ENCODE measurements at places on chromosomes 2 and 18.
A peak's percentile ranks its signal among the peaks of the same experiment; 100 is the strongest.

DNA sequence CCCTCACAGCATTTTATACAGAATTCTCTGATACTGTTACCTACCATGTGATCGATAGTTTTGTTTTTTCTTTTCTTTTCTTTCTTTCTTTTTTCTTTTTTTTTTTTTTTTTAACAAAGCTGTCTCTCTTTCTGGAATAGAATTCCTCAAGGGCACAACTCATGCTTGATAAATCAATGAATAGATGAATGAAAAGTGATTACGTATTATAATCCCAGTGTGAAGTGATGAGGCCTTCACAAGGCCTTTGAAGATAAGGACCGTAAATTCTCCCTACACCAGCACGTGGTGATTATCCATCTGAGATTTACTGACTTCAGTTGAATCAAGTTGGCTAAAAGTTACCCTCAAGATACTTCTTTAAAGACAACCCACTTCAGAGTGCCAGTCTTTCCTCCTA, 46.6 kb upstream of the RMDN2 start:
- DNase-seq = no peak

DNA sequence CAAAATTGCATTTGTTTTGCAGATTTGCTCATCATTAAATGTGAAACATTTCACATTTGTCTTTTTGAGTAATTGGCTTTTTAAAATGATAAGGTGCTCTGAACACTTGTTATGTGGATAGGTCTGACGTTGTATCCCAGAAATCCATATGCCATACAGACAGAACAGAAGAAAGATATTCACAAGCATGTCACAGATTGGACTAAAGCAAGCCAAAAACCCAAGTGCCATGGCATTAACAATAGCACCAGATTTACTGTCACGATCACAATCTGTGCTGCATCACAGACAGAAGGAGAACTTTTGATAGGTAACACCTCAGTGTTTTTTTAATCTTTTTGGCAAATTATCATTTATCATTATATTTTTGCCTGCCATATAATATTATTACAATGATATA, 272.6 kb downstream of the ARHGAP15 start:
- no peak for DNase-seq

DNA sequence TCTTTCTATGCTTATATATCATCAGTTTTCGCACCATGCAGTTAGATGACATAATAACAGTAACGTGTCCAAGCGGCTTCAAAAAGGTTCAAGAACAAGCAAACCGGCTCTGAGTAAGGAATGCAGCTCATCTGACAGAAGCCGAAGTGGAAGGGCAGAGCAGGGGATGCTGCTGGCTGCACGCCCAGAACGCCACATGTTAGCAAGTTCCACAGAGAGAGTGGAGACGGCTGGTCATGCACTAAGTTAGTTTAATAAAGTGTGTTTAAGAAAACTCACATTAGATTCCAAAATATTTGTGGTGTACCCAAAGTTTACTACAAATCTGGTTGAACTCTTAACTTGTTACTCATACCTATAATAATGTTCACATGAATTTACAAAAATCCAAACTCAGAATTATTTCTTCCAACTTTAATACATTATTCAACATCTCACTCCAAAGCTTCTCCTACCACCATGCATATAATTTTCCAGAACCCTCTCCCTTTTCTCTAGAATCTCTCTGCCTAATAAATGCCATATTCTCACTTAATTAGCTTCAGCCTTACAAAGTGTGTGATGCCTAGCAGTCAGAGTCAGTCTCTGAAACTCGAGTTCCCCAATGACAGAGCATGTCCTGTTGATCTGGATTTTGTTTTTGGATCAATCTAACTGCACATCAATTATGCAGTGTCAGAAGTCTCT, 170.0 kb downstream of the DNAH7 start:
- no peak for DNase-seq

DNA sequence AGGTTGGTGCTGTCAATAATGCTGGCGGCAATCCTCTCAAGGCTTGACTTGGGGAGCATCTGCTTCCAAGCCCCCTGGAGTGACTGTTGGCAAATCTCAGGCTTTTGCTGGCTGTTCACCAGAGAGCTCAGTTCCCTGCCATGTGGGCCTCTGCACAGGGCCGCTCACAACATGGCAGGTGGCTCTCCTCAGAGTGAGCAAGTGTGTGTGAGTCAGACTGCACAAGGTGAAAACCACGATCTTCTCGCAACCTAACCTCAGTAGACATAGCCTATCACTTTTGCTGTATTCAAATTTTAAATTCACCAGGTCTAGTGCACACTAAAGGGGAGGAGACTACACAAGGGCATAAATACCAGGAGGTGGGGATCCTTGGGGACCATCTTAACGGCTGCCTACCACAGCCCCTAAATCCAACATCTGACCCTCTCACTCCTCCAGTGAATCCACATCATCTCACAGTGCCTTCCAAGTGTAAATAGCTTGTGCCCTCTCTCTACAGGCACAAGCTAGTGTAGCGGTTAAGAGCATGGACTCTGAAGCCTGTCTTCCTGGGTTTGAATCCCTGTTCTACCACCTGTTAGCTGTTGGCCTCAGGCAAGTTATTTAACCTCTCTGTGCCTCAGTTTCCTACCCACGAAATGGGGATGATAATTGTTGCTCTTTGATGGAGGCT, 187.7 kb upstream of the CXCR4 start:
- DNase-seq = no peak

- DNase-seq = no peak
These were observed 20.2 kb downstream of the ZNF516 start for GRCh38 chr18:76474824-76475223.

DNA sequence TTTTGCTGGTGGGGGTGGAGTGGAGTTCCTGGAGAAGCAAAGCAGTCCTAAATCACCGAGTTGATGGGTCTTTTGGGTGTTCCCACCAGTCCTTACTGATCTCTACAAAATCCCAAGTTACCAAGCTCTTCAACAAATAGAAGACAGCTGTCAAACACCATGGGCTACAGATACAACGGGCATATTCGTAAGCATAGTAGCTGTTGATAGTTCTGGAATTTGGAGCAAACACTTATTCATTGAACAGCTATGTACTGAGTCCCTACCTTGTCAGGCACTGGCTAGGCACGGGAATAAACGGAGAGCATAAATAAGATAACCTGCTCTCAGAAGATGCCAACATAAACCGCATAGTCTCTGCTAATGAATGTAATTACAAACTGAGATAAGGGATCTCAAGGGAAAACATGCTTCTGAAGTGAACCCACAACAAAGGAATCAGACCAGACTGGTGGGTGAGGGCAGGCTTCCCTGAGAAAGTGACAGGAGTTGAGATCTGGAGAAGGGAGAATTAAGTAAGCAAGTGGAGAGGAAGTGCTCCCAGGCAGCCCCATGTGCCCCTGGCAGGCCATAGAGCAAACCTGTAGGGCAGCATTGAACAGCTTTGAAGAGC, 947 bp upstream of the ANKRD44 start:
- no peak for DNase-seq

GRCh38 chr18:13077473-13077872, 86.3 kb downstream of the CEP192 start:
- no peak for DNase-seq

DNA sequence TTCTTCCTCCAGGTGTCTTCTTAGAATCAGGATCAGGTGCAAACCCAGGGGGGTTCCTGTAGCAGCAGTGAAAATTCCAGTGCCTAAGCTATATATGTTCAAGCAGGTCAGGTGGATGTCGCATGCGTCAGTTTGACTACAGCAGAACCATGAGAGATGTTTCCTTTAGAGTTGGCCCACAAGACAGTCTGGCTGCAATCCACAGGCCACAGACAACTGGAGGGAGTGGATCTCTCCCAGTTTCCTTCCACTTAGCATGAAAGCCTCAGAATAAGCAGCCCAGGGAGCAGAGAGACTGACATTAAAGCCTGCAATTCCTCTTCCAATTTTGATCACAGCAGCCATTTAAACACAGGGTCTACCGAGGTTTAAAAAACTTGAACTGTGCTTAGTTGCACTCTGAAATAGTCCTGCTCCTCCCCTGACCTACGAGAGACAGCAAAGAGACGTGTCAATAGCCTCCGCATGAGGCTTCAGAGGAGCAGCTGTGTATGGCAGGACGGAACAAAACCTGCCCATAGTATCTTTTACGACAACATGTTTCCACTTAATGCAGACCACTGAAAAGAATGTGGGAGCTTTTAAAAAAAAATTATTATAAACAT, 988 bp upstream of the KCNE4 start:
- no peak for DNase-seq

DNA sequence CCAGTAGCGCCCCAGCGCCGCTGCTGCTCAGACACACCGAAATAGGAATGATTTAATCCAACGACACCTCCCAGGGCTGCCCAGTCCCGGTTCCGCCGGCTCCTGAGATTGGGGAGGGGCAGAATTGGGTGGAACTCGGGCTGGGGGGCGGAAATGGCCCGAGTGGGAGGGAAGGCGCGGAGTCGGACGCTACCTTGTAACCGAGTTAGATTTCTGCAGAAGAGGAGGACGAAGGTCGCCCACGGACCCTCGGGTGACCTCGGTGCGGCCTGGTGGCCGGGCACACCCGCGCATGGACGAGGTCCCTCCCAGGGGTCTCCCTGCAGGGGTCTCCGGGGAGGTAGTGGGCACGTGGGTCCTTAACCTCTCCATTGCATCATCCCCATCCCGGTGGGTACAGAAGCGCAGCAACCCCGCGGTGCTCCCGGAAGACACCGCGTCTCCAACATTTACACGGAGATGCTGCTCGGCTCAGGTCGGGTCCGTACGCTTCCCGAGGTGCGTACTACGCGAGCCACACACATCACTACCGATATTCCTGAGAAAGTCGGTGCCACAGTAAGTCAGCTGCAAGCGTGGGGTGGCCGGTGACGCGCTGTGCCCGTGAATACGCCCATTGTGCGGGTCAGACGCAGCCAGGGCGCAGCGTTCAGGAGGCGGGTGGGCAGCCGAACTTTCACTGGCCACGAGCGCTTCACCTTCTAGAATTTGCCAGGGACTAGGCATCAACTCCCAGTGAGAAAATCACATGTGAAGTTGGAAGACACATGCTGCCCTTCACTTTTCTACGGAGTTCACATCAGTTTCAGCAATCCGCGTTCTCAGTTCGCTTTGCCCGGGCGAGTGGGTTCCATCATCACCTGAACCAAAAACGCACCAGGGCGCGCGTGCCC, 3.0 kb downstream of the ZNF516 start:
- DNase-seq = peak; percentile 44

DNA sequence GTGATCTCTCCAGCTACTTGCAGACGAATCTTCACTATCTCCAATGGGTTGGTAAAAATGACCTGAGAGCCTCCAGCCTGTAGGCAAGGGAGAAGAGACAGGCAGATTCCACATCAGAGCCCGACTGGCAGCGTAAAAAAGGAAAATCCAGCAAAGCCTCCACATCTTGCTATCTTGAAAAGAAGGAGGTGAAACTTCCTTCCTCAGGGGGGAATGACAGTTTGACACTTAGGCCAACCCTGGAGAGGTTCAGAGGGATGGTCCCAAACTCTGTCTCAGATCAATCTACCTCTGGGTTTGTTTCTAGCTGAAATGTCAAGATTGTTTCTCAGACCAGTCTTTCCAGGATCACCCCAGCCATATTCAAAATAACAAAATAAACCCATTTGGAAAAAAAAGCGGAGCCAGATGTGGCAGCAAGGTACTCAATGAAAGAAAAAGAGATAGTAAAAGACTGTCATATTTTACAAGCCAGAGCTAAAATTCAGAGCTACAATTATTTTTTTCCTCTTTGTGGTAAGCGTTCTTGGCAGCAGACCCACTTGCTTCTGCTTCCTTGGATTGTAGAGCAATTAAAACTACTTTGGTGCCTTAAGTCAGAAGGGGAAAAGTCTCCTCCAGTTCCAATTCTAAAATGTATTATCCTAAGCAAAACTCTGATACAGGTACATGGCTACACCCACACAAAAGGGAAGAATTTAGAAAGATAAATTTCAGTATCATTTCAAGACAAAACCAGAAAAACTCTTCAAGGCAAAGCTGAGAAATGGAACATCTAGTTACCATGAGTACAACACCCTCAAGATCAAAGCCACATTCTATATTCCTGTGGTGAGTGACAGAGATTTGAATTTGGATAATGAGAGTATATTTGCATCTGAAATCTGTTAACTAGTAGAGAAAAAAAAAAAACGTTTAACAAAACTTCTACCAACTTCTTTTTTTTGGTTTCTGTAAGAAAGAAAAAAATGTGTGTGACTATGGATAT, 100.1 kb downstream of the SLC25A12 start:
- no peak for DNase-seq

DNA sequence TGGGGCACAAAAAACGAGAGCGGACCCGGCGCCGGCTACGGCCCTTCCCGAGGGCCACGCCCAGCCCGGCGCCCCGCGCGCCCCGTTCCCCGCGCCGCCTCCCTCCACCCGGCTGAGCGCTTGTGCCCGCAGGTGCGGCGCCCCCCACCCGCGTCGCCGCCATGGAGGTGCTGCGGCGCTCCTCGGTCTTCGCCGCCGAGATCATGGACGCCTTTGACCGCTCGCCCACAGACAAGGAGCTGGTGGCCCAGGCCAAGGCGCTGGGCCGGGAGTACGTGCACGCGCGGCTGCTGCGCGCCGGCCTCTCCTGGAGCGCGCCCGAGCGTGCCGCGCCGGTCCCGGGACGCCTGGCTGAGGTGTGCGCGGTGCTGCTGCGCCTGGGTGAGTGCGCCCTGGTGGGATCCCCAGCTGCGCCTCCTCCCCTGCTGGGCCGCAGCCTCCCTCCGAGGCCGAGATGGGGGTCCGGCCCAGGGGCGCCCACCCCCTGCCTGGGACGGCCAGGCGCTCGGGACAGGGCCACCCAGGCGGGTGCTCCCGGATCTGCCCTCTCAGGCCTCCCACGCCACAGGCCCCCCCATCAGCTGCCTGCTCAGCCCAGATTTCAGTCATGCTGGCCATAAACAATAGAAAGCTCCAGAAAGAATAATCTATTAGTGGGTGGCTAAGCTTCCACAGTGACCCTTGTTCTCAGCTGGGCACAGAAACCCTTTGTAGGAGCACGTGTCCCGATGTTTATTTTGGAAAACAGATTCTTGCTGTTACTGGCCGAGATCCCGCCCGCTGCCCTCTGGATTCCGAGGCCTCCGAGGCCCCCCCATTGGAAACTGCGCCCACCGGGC, 997 bp downstream of the BOK start:
- DNase-seq = no peak

- peak; percentile 3 for DNase-seq
These were observed 70.0 kb downstream of the FIGN start for GRCh38 chr2:163665817-163666216.

GRCh38 chr2:137964066-137964858, at the start of gene HNMT:
Gene HNMT (plus strand): TSS chr2:137964473. CDS start chr2:137964492, 19 bp downstream.
- peak; percentile 91 for DNase-seq

DNA sequence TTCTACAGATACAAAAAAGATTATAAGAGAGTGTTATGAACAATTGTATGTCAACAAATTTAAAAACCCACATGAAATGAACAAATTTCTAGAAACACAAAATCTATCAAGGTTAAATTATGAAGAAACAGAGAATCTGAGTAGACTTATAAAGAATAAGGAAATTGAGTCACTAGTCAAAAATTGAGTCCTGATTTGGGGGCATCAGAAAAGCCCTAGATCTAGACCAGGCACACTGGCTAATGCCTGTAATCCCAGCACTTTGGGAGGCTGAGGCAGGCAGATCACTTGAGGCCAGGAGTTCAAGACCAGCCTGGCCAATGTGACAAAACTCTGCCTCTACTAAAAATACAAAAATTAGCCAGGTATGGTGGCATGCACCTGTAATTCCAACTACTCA, 15.3 kb upstream of the SPR start:
- no peak for DNase-seq

GRCh38 chr2:127641846-127642507, 4.0 kb upstream of the GPR17 start:
- DNase-seq = no peak

GRCh38 chr2:177124371-177124770, 88.2 kb upstream of the HNRNPA3 start:
- no peak for DNase-seq

- no peak for DNase-seq
These were observed 48.9 kb downstream of the BMP10 start for GRCh38 chr2:68822207-68822872.

- DNase-seq = no peak
These were observed 86.0 kb downstream of the NRP2 start for GRCh38 chr2:205768341-205768740.
